ENCODE measurements at places on chromosomes 2 and 18. TPM values are rescaled to one million over a fixed set of nuclear protein-coding genes. Genes with fewer than 3 reads are reported as not detected.

DNA sequence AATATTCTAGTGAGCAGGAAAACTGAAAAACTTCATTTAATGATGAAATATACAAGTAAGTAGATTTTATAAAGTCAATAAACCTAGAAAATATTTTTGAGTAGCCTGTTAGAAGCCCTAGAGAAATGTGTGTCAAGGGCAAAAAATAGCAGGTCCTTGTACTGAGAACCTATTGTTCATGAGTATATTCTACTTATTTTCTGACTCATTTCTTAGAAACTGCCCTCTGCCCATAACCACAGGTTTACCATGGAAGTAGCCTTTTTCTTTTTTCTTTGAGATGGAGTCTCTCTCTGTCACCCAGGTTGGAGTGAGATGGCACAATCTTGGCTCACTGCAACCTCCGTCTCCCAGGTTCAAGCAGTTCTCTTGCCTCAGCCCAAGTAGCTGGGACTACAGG is 19.4 kb upstream of the SELENOI start:
- no peak for DNase-seq

DNA sequence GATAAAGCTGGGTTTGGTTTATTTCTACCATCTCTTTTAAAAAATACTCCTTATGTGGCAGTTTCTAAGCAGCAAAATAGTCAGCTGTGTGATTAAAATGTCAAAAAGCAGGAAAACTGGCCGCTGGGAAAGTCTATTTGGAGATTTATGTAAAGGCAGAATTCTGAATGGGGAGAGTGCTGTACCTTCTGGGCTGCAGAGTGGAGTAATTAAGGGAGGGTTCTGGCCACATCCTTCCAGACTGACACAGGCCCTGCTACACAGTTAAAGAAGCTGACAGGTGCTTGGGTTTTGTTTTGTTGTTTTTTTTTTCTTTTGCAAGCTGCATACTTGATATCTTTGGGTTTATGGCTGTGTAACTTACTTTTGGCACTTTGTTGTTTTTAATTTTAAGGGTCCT is 157.2 kb downstream of the WDSUB1 start:
- DNase-seq, result no peak

- DNase-seq, result no peak
These were observed 89.2 kb upstream of the REG3A start for GRCh38 chr2:79248776-79249175.

GRCh38 chr2:132593171-132593570 is 76.8 kb downstream of the LYPD1 start:
- no peak for DNase-seq

DNA sequence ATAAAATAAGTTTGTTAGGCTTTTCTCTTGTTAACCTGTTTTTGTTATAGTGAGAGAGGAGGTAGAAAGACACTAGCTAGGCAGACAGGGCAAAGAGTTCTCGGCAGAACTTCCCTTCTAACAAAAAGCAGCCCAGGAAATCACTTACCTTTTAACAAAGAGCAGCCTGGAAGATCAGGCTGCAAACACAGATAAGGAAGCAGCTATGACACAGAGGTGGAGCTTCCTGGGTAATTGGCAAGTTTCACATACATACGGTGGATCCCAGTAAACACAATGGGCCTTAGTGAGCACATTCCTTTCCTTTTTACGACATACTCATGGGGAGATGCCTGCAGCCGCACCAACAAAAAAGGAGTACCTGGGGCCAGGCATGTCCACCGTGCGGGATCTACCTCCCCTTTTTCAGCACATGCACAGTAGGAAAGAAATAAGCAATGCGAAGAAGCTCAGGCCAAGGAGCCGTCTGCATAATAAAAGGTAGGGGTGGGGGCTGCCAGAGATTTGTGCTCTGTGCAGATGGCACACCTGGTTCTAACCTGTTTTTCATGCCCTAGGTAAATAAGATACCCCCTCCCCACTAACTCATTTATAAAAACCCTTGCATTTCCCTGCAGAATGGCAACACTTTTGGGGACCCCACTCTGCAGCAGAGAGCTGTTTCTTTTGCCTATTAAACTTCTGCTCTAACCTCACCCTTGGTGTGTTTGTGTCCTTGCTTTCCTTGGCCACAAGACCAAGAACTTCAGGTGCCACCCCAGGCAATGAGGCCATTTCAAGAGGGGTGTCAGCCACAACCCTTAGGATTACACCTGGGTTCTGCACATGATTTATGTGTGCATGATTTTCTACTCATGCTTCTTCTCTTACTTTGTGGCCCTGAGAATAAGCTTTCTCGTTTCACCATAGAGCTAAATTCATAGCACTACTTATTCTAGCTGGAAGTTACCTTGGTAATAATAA is 26.5 kb downstream of the MDH1 start:
- no peak for DNase-seq

- DNase-seq, result no peak
These were observed 463 bp downstream of the HS1BP3 start for GRCh38 chr2:20650393-20650876.

DNA sequence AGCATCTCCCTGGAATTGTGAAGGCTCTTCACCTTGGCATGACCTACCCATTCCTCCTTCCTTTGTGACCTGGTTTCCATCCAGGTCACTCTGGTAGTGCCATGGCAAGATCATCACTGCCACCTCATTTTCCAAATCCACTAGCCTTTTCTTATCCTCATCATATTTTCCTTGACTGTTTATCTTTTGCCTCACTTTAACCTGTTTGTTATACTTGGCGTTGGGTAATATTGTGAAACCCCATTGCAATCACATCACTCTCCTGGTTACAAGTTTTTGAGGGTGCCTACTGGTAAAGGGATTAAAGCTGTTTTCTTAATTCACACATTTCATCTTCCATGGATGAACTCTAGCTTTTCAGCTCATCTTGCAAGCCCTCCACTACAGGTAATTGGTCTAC is 39.1 kb upstream of the IGFBP2 start:
- DNase-seq, result no peak

GRCh38 chr2:36059691-36060090 is 295.9 kb upstream of the CRIM1 start:
- DNase-seq, result no peak

- no peak for DNase-seq
These were observed 44.5 kb downstream of the TMEM131 start for GRCh38 chr2:97951155-97951680.

DNA sequence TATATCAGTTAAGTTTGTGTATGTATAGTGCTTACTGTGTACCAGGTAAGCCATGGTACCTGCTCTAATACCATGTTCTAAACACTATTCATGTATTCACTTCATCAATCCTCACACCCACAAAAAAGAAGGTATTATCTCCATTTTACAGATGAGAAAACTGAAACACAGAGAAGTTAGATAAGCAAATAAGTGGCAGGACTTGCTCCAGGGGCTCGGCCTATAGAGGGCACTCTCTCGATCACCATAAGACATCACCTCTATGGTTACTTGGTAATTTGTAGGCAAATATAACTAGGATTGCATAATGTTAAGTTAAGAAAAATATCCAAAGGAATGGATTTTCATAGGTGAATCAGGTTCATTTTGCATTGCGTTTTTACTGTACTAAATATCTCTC is 118.1 kb upstream of the FN1 start:
- no peak for DNase-seq

GRCh38 chr2:59174536-59175243 is 933.6 kb upstream of the FANCL start:
- DNase-seq, result no peak

GRCh38 chr2:173755798-173756197 is 209.4 kb downstream of the SP3 start:
- DNase-seq, result no peak

DNA sequence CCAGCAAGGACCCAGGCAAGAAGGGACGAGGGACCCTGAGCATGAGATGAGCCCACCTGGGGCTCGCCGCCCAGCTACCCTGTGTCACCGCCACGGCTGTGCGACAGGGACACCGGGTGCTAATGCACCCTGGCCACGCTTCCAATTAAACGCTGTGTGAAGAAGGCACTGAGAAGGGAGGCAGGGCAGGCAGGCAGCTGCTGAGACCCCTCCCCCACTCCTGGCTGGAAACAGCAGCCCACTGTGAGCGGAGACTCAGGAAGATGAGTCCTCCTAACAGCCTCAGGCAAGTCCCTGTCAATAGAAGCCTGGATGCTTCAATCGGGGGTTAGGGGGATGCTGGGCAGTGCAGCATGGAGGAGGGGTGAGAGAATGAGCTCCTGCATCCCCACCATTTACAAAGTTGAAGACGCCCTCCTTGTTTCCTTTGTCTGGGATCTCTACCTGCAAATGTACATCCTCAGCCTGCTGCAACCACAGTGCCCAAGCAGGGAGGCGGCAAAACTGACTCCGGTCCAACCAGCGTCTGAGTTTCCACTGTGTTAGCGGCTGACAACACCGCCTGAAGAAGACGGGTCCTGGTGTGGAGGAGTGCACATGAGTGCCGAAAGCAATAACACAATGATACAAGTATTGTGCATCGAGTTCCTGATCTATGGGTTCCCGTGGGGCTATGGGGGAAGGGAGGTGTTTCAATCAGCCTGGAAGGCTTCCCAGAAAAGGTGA is 12.8 kb downstream of the TMEM163 start:
- DNase-seq, result no peak

GRCh38 chr2:233448220-233448559 is 93.9 kb downstream of the DGKD start:
- no peak for DNase-seq

GRCh38 chr18:79387615-79388014 is 8.1 kb upstream of the NFATC1 start:
- no peak for DNase-seq

DNA sequence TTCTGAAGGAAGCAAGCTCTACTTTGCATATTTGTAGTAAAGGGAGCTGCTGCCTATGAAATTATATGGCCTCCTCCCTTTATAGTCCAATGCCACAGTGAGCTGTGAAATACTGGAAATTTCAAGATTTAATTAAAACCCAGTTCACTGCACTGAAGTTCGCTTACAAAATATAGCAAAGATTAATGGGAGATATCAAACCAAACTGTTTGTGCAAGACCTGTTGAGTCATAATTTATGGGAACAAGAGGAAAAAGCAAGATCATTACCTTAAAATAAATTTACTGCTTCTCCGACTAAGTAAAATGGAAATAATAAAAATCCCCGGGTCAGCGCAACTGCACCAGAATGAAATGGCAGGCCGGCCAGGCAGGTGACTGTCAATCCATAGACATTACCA is 215.5 kb upstream of the RAB6C start:
- DNase-seq, result no peak

DNA sequence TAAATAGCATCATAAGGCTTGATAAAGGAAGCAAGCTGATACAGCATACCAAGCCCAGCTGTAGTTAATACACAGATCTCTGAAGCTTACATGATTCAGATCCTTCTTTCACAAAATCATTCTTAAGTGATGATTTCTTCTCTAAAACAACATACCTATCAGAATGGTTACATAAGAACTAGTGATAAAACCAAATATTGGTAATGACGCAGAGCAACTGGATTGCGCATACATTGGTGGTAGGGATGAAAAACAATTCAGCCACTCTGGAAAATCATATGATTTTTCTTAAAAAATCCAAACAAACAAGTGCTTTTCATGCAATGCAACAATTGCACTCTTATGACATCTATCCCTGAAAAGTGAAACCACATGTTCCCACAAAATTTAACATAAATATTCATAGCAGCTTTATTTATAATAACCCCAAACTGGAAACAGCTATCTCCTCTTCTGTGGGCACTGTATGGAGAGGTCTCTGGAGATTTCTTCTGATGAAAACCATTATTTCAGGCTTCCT is 153.6 kb upstream of the DSEL start:
- no peak for DNase-seq

DNA sequence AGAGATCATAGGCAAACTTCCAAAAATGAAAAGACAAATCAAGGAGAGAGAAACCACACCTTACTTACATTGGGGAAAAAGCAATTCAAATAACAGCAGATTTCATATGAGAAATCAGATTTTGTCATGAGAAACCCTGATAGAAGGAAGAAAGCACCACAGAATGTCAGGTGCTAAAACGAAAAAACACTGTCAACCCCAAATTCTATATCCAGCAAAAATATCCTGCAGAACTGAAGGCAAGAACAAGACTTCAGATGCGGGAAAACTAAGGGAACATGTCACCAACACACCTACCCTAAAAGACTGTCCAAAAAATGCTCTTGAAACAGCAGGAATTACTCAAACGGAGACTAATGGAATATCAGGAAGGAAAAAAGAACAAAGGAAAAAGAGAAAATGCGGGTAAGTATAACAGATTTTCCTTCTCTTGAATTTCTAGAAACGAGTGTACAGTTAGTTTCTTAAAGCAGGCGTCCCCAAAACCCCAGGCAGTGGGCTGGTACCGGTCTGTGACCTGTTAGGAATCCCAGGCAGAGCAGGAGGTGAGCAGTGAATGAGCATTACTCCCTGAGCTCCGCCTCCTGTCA is 7.3 kb upstream of the ID2 start:
- DNase-seq, result no peak

- no peak for DNase-seq
These were observed 43.4 kb downstream of the CABLES1 start for GRCh38 chr18:23178661-23179081.

- DNase-seq, result no peak
These were observed 334.6 kb downstream of the SLC4A3 start for GRCh38 chr2:219961947-219962498.

DNA sequence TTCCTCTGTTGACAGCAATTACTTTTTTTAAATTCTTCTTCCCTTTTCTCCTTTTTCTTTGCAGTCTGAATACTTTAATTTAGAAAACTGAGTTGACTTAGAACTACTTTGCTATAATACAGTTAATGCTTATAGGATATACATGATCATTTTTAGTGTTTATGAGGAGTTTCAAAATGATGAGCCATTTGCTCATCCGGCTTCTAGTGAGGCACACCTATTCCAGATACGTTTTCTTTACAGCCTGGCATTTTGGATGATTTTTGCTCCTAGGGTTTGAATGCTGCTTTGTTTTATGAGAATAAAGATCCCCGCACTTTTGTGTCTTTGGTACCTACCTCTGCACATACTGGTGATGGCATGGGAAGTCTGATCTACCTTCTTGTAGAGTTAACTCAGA is 52.8 kb downstream of the EIF5B start:
- DNase-seq, result no peak

DNA sequence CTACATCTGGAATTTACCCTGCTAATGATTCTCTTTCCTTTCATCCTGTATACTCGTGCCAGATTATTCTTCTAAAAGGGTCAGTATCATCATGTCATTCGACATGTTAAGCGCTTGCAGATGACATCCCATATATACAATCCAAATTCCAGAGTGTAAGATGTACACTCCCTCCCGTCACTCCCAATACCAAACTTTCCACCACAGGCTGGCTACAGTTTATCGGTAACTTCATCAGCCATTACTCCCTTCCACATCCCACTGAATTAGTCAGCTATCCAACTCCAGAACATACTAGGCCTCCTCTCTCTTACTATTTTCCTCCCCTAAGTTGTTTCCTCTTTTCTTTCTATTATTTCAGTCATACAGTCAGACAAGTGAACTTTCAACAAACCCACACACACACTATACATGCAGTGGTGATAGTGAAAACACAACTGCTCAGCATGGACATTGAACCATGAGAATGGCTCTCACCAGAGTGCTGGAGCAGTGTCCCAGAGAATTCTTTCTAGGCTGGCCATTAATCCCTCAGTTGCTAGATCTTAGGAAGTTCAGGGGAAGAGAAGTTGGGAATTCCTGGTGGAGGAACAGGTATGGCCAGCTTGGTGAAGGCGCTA is 10.6 kb upstream of the NMI start:
- no peak for DNase-seq

The CHST9 gene
- 2.0 TPM for total RNA-seq

The MAL gene
- 4.4 TPM for total RNA-seq

The SCN9A gene
- total RNA-seq, result 1.4 TPM

The RFX8 gene
- not detected for total RNA-seq
